ENCODE measurements at places on chromosomes 5 and 9.

DNA sequence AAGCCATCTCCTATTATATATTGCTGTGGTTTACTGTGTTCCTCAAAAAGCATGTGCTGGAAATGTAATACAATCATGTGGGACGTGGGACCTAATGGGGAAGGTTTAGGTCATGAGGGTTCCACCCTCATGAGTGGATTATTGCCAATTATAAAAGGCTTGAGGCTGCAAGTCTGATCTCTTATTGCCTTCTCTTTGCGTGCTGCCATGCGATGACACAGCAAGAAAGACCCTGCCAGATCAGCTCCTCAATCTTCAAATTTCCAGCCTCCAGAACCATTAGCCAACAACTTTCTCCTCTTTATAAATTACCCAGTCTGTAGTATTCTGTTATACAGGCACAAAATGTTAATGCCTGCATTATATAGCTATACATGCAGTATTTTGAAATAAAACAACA lies 45.4 kb downstream of the MARCHF11 start:
- no peak for DNase-seq

DNA sequence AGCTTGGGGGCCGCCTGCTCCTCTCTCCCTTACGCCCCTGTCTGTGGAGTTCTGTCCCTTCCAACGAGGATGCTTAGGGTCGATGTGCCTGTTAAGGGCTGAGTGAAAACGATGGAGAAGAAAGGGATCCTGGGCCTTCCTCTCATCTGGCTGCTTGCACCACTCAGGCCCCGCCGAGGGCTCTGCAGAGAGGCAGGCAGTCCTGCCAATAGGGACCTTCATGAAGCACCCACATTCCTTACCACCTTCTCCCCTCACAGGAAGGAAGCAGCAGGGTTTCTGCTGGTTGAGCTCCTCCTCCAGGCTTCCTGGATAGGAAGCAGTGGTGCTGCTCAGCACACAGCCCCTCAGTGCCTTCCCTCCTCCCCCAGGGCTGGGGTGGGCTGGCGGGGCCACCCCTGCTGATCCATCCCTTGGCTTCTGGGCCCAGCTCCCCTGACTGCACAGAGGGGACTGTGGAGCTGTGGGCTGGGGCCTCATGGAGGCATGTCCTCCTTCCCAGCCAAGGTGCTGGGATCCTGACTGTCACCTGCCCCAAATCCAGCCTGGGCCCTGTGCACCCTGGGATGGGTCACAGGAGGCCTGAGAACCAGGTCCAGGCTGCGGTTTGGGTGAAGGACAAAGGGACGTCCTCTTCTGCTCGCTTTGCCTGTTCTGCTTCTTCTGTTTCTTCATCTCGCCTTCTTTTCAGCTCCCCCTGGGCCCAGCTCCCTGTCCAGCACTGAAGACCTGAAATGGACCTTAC lies 50.5 kb downstream of the AHRR start:
- DNase-seq: no peak

DNA sequence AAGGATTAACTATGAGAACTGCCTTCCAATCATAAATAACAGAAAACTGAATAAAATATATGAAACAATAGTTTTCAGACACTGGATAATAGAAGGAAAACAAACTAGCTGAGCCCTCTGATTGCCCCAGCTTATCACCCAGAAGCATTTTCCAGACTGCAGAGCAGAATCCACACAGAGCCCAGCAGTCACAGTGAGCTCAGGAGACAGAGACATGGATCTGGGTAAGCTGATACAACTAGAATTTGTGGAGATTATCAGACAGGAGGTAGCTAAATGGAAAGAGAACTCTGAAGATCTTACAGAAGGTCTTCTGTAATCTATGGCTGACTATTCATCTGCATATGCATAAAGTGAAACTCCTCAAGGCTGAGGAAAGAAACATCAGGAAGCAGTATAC lies 128.8 kb downstream of the NR2F1-AS1 start:
- no peak for DNase-seq

DNA sequence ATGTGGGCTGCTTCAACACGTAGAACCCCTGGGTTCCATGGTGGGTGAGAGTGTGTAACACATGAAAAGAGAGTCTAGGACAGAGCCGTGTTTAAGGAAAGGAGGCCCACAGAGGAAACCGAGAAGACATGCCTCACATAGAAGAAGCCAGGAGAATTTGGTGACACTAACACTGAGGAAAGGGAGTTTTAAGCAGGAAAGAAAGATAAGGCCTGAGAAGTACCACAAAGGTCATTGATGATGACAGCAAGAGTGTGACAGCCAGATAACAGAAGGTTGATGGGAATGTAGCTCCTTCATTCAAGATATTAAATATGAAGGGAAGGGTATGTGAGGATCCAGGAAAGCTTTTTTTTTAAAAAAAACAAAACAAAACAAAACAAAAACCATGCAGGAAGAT lies 72.4 kb upstream of the SPRY4 start:
- no peak for DNase-seq

DNA sequence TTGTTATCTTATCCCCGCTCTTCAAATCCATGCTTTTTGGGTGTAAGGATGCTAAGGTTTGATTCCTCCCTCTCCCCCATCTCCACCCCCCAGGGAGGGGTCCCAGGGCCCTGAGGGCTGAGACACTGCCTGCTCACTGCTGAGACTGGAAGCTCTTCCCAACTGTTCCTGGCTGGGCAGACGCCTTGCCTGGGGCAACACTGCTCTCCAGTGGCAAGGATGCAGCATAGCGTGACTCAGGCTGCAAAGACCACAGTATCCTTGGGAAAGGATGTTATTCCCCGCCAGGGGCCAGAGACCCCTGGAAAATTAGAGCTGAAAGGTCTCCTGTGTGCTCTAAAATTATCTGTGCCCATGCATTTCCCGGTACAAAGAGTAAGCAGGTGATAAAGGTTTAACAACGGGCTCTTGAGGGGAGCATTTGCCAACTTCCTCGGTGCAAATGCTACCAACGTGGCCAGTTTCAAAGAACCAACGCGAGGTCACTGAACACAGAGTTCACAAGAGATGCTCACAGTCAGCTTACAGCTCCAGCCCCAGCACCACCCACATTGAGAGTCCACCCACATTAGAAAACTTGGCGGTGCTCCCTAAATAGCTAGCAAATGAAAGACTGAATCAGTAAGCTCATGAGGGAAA lies 271.9 kb downstream of the NSG2 start:
- DNase-seq: no peak

DNA sequence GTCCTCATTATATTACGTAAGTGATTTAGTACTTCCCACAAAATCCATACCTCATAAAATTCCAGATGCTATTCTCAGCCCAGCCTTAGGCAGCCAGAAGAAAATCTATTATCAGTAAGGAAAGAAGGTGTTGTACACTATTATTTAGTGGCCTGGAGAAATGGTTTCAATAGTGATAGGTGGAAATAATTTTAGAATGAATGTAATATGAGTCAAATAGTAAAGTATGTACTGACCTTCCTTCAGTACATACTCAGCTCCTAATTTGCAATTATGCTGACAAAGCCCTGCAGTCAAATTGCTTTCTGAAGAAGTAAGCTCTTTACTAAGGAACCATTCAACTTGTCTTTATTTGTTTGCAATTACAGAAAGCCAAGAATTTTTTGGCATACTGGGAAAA lies 409.2 kb downstream of the HTR1A start:
- no peak for DNase-seq

DNA sequence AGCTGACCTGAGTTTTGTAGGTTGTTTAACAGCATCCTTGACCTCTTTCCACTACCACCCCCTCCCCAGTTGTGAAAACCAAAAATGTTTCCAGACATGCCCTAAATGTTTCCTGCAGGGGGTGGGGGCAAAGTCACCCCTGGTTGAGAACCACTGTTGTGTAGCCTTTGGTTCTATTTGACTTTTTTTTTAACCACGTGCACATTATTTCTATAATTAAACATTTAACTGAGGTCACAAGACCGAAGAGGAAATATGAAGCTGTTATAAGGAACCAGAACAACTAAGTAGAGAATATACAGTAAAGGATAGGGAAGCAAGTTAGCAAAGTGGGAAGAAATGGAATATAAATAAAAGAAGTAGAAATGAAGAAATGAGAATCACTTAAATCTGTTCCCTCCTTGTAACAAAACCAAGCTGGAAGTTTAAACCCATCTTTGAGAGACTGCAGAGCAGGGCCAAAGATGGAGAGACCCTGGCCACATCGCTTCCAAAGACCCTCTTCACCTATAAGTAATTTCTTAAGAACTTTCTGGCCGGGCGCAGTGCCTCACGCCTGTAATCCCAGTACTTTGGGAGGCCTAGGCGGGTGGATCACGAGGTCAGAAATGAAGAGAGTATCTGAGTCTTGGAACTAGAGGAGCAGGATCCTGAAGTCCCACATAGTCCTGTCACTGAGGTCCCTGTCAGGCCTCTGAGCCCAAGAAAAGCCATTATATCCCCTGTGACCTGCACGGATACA lies 14.4 kb downstream of the SIT1 start:
- DNase-seq: no peak

DNA sequence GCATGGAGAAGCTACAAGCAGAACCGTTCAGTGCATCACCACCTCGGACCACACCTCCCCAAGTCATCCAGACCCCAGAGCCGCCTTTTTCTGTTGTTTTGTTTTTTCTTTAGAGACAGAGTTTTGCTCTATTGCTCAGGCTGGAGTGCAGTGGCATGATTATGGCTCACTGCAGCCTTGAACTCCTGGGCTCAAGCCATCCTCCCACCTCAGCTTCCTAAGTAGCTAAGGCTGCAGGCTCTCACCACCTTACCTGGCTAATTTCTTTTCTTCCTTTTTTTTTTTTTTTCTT lies 13.5 kb upstream of the SFXN1 start:
- no peak for DNase-seq

DNA sequence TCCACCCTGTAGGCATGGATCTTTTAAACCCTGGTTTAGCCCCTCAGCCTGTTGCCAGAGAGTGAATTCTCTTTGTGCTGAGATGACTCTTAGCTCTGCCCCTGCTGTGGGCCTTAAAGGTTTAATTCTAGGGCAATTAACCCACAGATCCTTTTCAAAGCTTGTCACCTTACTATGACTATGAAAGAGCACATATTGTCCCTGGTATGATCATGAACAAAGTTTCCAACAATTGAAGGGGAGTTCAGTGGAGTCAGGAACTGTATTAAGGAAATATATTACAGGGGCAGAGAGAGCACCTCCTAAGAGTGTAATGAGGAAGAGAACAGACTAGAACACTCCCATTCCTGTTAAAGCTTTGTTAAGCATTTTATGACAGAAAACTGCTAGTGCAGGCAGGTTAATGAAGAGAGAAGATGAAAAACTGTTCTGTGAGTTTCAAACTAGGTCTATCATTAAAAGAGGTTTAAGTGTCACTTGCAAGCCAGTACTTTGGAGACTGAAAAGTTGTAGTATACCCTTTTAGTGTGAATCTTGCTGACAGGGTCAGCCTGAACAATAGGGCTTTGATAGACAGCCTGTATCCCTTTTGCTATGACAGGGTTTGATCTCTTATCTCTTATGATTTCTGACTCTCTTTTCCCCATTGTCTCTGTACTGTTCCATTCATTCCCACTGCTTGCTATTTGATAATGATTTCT lies 104.2 kb upstream of the ELL2 start:
- DNase-seq: no peak

DNA sequence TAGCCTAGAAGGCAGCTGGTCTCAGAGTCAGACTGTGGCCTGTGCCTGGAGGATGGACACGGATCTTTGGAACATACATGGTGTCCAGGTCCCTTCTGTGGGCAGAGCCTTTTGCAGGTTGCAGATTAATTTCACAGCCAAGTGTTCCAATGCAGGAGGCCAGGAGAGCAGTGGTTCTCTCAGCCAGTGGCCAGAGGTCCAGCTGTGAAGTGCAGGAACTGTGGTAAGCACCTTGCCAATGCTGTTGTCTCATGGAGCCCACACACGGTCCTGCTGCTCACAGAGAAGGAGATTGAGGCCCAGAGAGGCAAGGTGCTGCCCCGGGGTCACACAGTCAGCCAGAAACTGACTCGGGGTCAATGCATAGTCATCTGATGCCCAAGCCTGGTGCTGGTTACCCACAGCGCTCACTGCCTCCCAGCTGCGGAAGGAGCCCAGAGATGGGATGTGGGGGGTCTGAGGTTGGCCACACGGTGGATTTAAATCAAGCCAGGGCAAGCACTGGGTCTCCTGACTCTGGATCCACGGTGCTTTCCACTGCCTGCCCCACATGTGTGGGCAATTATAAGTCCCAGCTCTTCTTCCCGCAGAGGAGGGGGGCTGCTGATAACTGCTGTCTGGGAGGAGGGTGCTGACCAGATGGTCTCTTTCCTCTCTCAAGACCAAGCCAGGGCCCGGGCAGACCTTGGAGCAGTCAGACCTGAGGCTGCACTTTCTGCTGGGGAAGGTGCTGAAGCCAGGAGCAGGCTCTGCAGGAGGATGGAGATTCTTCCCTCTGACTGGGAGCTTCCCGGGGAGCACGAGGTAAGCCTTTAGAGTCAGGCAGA lies 2.8 kb downstream of the PDGFRB start:
- DNase-seq: no peak

- DNase-seq: no peak
These were observed 910 bp downstream of the TDRD7 start for GRCh38 chr9:97412626-97413385.

DNA sequence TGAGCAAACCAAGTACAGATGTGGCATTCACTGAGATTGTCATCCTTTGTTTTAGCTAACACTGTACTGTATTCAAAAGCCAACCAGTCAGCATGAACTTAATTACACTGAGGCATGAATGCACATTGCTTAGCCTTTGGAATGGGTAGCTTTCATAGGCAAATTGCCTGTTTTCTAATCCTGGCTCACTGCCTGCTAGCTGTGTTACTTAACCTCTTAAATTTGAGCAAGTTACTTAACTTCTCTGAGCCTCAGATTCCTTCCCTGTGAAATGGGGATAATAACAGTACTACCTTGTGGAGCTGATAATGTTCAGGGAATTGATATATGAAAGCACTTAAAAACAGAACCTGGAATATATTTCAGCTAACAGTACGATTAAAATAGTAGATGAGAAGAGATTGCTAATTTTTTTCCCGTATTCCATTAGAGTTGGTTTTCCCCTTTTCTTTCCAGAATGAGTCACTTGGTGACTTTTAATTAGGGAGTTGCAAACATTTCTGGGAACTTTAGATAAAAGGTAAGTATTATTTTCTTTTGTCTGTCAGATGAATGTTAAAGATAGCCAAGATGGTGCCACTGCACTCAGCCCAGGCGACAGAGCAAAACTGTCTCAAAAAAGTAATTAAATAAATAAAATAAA lies 43.9 kb downstream of the ARRDC3 start:
- DNase-seq: no peak

DNA sequence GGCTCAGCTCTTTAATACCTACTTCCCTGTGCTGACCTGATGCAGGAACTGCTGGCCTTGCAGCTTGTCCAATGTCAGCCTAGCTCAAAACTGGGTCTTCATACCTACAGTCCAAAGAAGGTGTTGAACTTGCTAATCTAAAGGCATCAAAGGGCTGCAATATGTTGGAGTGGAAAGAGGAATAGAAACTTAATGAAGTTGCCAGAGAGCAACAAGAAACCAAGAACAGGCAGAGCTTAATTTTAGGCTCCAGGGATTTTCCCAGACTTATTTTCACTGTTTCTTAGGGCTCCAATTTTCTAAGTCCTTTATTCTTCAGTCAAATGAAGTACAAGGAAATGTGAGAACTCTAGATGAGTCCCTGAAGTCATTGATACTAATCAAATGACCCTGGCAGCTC lies 17.6 kb upstream of the ERCC6L2 start:
- DNase-seq: no peak
